ENCODE measurements at places on chromosomes 3 and 15.

GRCh38 chr3:171225165-171225564 is 198.6 kb upstream of the SLC2A2 start:
- DNase-seq = no peak

GRCh38 chr15:80289528-80290495 is 37.8 kb upstream of the CTXND1 start:
- no peak for DNase-seq

DNA sequence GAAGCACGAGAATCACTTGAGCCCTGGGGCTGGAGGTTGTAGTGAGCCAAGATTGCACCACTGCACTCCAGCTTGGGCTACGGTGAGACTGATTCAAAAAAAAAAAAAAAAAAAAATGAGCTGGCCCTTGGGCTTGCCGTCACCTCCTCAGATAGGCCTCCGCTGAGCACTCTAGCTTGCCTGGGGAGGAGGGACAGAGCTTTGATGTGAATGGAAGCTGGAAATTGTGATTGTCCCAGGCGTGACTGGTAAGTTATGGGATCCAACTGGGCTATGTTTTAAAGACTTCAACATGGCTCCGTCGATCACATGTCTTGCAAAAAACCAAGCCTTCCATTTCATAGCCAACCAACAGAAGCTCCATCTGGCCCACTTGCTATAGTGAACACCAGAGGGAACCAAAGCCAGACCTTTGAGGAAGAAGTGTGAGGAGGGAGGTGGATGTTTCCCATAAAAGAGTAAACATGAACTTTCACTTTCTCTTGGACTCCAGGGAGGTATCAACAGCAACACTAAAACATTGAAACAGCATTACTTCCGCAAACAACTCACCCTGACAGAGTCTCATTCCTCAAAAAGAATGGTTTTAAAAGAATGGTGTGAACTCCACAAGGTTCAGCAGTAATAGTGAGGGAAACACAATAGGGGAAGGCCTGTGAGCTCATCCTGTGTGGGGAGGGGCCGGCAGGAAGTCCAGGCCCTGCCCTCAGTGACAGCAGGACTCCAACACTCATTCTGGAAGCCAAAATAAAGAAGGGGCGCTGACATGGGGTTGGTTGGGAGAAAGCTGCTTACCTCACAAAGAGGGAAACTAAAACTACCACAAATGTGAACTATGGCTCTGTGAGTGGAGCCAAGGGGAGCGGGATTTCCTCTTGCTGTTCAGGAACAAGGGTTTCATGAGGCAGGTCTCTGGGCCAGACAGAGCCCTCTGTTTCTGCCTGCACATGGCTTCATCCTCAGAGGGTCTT is 59.2 kb upstream of the IL12A start:
- DNase-seq = no peak

- no peak for DNase-seq
These were observed 379.0 kb upstream of the SGO1 start for GRCh38 chr3:20564966-20565365.

- no peak for DNase-seq
These were observed 522.6 kb upstream of the SEMA6D start for GRCh38 chr15:47194718-47195117.

GRCh38 chr3:56633602-56634535 is 49.2 kb downstream of the TASOR start:
- DNase-seq = no peak

DNA sequence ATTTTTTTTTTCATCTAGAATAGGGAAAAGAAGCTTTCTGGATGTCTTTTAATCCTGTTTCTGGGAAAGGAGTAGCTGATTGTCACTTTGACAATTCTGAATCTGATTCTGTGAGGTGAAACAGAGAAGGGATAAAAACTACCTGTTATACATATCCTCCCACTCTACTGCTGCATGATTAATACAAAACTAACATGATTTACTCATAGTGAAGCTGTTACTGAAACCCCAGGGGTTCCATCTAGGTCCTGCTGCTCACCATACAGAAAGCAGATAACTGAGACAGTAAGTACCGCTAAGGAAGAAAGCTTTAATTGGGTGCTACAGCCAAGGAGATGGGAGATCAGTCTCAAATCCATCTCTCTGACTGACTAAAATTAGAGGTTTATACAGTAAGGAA is 610.9 kb upstream of the ALCAM start:
- DNase-seq = no peak

DNA sequence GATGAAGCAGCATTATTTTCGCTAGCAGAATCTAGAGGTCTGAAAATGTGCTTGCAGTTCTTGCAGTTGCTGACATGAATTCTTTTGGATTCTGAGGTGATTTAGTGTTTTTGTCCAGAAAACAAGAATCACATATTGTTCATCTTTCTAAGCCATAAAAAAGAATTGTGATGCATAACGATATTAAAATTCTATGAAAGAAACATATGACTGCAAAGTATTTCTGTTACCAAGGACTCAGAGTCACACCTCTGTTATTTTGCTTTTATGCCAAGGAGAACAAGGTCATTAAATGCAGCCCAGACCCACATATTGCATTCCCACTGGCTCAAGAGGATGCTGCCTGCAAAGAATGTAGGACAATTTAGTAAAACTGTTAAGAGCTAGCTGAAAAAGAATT is 299.8 kb upstream of the GPR149 start:
- DNase-seq = no peak

- DNase-seq = no peak
These were observed 1.1 kb downstream of the SEC11A start for GRCh38 chr15:84714821-84715220.

DNA sequence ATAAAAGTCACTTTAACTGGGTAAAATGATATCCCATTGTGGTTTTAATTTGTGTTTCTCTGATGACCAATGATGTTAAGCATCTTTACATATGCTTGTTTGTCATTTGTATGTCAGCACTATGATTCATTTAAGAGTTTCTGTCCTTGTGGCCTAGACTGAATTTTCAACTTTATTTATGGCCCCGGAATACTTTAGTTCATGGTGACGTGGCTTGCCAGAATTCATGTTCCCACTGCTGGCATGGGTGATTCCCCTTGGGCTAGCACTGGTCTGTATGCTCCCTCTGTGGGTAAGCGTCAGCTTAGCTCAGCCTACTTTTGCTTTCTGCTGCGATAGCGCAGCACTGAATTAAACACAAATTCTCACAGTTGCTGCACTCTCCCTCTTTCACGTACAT is 436.3 kb upstream of the SGO1 start:
- DNase-seq = no peak

GRCh38 chr3:104520228-104520655 is 846.5 kb upstream of the ALCAM start:
- DNase-seq = no peak

- no peak for DNase-seq
These were observed 48.8 kb downstream of the FBXO22 start for GRCh38 chr15:75952525-75952924.

DNA sequence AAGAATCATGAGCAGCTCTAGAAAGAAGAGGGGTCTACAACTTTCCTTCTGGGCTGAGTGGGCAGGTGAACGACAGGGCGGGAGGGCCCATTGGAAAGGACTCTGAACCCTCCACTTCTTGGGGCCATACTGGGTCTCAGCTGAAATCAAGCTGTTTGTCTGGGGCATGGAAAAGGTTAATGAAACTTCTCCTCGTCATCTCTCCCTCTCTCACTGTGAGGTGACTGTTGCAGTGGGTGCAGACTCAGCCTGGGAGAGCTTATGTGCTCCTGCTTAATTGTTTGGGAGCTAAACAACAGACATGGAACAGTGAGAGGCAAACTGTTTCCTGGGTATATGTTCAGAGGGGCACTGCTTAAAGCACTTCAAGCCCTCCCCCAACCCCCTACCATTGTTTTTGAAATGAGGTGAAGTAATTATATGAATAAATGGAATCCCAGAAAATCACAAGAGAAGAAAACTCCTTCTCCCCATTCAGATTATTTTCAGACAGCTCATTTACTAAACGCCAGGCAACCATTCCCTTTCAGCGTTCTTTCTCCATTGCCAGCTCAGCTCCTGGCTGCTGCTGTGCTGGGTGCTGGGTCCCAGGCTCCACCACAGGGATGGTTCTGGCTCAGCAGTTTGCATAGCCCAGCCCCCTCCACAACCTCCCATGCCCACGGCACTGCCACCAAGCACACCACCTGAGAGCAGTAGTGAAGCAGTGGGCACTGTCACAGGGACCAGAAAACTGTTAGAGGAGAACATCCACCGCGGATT is 444.9 kb upstream of the TBL1XR1 start:
- DNase-seq = no peak

DNA sequence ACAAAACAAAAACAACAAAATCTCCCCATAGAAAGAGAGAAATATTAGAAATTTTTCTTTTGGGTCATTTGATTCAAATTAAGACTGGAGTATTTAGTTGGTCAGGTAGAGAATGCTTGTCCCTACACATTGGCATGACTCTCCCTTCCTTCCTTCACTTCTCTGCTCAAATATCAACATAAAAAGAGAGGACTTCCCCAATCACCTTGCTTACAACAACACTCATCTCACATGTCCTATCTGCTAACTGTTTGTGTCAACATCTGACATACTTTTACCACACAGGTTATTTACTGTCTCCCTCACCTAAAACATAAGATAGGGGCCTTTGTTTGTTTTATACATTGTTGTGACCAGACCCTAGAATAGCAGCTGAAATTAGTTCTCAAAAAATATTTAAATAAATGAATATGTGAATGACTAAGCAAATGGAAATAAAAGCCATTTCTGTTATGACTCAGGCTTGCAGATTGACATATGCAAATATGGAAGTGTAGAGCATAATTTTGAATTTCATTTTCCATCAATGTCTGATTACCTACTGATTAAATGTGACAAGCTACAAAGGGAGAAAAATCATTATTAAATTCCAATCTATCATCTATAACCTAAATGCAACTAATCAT is 304.8 kb downstream of the CTNNB1 start:
- DNase-seq = no peak

GRCh38 chr3:49804141-49805041 is 1.3 kb downstream of the INKA1 start:
- DNase-seq = no peak

DNA sequence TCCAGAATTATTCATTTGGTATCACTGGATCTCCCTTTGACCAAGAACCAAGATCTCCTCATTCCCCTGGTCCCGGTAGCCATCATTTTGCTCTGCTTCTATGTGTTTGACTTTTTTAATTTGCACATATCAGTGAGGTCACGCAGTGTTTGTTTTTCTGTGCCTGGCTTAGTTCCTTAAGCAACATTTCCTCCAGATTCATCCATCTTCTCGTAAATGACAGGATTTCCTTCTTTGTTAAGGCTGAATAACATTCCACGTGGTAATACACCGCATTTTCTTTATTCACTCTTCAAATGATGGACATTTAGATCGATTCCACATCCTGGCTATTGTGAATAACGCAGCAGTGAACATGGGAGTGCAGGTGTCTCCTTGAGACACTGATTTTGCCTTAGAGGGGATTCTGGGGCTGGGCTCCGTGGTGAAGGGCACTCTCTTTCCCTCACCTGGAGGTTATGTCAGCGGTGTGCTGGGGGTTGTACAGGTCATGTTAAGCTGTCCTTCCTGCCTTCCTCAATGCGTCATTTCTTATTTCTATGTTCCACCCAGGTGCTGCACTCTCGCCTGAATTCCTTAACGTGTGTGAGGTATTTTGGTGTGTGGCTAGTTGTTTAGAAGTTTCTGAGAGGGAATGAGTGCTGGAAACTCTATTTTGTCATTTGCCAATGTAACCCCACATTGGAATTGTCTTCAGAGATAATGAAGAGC is 212.2 kb downstream of the LPP start:
- no peak for DNase-seq

DNA sequence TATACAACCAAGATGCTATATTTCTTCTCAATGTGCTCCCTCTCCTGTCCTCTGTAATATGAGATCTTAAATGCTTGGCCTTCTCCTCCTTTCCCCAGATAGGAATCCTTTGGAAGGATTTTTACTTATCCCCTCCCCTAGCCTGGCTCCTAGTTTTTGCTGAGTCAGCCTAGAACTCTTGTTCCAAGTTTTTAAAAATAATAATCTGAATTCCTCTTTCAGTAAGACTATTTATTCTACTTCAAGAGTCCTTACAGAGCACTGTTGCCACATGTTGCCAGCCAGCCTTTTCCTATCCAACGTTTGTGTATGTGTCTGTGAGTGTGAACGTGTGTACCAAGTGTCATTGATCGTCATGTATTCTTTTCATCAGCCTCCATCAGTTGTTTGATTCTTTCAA is 11.0 kb upstream of the KCNMB2 start:
- no peak for DNase-seq

GRCh38 chr3:11465744-11466616 is 177.7 kb downstream of the VGLL4 start:
- DNase-seq = no peak

DNA sequence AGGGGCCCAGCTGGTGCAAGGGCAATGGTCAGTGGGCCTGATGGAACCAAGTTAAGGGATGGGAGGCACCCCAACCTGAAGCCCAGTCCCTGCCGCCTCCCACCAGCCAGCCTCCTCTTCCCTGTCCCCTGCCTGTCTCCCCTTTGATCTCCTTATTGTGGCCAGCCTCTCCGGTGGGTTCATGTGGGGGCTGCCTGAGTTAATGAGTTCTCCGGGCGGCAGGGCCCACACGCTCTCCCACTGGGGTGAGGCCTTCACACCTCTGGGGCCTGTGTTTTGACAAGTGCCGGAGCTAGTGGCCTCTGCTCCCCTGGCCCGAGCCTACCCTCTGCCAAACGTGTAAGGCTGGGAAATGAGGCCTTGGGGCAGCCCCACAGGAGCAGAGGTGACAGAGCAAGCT is 7.2 kb upstream of the MESP1 start:
- DNase-seq = no peak

- no peak for DNase-seq
These were observed 681.2 kb upstream of the GRM7 start for GRCh38 chr3:6179761-6180160.

- no peak for DNase-seq
These were observed 171.2 kb downstream of the ADAMTS17 start for GRCh38 chr15:100170291-100171210.

DNA sequence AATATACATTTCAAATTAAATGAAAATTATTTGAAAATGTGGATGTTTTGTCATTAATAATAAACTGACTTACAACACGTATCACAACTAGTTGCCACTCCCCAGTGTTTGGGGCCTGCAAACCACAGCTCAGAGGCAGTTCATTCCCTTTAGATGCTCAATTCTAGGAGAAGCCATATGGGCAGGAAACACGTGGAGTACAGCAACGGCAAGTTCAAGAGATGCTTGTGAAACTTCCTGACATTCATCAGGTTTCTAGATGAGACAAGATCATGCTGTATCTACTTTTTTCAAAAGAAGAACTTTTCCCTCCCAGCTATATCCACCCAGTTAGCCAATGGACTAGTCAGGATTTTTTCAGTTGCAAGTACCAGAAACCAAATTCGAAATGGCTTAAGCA is 17.6 kb upstream of the PLA2G4D start:
- DNase-seq = no peak

DNA sequence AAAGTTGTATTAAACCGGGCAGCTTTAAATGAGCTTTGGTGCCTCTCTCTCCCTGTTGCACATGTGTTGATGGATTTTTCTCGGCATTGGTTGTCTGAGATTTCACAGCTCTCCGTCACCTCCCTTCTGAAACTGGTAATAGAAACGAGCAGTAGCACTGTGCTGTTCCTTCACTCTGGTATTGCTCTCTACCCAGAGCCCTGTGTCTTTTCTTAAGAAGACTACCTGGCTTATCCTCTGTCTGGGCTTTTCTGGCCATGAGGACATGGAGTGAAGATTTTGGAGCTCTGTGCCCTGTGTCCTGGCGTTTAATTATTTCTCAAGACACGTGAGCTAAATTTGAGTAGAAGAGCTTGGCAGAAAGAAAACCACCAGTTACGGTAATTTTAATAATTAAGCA is 209.6 kb upstream of the EIF1B start:
- DNase-seq = no peak

GRCh38 chr3:178841011-178841410 is 230.6 kb downstream of the ZMAT3 start:
- no peak for DNase-seq

Data from effector CD4-positive, alpha-beta T cell (primary cell).